ENCODE measurements at places on chromosomes 13 and 19. TPM values are rescaled to one million over a fixed set of nuclear protein-coding genes. Genes with fewer than 3 reads are reported as not detected.

DNA sequence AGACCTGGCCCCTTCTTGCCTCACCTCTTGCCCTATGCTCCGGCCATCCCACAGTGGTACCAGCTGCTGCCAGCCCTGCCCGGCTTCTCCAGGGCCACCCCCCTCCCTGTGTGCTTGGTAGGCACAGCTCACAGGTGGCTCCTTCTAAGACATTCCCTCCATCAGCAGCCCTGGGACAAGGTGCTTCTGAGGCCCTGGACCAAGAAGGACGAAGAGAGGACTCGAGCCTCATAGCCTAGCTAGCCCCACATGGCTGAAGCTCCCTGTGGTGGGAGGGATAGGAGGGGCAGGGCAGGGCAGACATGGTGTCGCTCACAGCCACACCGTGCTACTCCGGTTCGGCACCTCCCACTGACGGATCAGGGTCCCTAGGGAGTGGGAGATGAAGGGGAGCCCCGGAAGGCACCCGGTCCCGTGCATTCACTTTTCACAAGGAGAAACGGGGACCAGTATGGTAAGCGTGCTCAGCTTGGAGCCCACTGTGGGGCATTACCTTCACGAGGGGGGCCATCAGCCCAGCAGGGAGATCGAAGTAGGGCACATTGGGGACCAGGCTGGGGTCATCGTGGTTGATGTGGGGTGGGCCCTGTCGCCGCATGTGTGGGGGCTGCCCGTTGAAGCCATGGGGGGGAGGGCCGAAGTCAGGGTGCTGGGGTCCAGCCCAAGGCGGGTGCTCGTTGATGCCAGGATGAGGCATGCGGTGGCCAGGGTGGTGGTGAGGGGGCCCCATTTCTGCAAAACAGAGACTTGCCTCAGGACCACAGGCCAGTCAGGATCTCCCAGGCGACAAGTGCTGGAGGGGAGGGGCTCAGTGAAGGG, 19.5 kb downstream of the CHERP start:
- DNase-seq: no peak

GRCh38 chr13:36154567-36155291, 23.5 kb upstream of the DCLK1 start:
- no peak for DNase-seq

Gene C19orf18
- total RNA-seq: 0.27 TPM

Gene IRGC
- not detected for total RNA-seq

DNA sequence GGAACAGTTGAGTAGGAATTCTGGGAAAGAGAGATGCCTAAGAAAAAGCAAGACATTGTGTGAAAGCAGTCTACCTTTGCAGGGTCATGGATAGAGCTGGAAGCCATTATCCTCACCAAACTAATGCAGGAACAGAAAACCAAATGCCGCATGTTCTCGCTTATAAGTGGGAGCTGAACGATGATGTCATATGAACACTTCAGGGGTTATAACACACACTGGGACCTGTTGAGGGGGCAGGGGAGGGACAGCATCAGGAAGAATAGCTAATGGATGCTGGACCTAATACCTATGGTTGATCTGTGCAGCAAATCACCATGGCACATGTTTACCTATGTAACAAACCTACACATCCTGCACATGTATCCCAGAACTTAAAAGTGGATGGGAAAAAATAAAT, 69.9 kb downstream of the TSC22D1 start:
- DNase-seq: no peak

GRCh38 chr19:12838182-12838885, at the start of gene MAST1:
Gene MAST1 (plus strand): TSS chr19:12838515. CDS start chr19:12838573, 58 bp downstream.
- DNase-seq: peak; percentile 40

DNA sequence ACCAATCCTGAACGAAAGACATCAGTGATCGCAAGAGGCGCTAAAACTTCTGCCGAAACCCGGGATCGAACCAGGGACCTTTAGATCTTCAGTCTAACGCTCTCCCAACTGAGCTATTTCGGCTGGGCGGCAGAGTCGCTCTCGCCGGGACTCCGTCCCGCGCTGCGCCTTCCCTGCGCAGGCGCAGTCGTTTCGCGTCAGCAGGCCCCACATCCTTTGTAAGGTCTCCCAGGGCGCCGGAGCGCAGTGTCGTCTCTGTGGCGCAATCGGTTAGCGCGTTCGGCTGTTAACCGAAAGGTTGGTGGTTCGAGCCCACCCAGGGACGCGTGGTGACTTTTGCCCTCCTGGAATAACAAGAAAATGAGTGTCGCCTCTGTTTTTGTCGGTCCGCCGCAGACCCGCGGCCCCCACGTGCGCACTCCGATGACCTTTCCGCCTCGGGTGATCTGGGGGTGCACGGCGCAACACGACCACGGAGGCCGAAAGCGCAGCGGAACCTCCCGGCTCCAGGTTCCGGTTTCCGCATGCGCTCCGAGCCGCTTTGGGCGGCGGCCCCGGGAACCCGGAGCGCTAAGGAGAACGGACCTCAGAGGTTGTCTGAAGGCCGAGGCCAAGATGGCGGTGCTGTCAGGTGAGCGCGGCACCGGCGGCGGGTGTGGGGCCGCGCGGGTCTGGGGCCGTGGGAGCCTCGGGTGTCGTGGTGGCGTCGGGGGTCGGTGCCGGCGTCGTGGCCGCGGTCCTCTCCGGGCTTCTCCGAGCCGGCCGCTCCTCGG, at the start of gene NDUFS7:
TSS of gene NDUFS7 (plus strand) at position 596 of the 773 bp plus-strand sequence. CDS start at position 616, 20 bp downstream.
- DNase-seq: peak; percentile 90

DNA sequence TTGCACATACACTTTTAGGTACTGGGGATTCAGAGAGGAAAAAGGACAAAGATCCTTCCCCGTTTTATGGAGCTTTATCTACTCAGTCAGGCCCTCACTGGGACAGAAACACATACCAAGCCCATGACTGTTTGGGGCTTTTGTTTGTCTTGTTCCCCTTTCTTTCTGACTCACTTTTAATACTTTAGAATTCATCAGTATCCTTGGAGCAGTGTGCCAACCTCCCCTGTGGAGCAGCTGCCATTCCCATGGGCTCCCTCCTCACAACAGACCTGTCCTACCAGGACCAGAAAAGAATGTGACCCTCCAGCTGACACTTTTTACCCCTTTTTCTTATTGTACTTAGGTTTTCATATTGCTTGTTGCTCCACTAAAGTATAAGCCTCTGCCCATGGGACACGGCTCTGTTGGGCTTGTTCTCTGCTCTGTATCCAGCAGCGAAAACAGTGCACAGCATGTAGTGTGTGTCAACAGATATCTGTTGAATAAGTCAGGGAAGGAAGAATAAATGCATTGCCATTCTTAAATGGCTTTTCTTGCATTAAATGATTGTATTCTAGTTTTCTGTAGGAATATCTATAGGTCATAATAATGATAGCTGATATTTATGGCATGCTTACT, 431.1 kb downstream of the EFNB2 start:
- DNase-seq: no peak

DNA sequence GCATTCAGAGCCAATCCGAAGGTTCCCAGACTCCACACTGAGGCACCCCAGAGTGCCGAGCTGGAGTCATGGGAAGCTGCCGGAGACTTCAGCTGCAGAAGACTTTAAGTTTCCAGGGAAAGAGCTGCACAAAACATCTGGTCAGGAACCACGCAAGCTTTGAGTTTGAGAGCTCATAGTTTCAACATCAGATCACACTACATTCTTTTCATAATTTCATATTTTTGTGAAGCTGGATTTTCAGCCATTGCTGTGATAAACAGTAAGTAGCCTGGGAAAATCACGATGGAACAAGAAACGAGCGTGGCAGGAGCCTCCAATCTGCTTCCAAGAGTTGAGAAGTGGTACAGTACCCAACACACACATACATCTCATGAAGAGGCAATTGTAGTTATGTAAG, 25.5 kb upstream of the ATP12A start:
- DNase-seq: peak; percentile 5

Gene RGS9BP
- total RNA-seq: 0.11 TPM

DNA sequence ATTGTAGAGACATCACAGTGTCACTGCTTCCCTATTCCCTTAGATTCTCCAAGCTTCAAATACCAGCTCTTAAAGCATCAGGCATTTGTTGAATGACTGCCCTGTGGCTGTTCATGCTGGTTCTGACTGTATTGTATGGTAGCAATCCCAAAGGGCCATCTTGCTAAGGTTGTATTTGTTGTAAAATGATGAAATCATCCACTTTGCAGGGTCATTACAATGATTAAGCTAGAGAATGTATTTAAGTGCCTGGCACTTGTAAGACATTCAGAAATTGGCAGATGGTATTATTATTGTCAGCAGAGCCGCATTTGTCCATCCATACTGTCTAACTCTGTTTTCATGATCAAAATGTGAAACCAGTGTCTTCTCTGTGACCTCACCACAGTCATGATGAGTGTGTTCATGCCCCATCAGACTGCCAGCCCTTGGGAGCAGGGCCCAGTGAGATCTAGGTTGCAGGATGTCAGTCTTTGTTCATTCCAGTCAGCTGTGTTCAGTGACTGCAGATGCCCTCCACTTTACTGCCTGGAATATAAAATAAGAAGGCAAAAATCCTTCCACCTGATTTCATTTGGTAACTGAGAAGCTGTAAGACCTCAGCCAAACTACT, 86.1 kb downstream of the DHRS12 start:
- DNase-seq: no peak
